ENCODE measurements at places on chromosomes 11 and 22.
A peak's percentile ranks its signal among the peaks of the same experiment; 100 is the strongest.

DNA sequence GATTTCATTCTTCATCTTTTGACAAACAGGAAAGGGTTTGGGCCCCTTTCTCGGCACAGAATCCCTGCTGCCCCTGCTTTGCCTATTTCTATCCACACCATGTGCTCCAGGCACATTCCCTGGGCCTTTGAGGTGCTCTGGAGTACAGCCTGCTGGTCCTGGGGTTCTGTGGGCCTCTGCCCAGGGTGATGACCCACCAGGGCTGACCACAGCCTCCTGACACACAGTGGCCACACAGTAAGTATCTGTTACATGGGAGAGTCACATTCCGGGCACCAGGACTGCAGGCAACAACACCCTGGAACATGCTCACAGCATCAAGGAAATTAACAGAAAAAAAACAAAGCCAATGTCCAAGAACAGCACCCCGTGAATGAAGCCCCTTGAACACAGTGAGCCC is 39.1 kb downstream of the SCUBE2 start:
- DNase-seq = no peak

DNA sequence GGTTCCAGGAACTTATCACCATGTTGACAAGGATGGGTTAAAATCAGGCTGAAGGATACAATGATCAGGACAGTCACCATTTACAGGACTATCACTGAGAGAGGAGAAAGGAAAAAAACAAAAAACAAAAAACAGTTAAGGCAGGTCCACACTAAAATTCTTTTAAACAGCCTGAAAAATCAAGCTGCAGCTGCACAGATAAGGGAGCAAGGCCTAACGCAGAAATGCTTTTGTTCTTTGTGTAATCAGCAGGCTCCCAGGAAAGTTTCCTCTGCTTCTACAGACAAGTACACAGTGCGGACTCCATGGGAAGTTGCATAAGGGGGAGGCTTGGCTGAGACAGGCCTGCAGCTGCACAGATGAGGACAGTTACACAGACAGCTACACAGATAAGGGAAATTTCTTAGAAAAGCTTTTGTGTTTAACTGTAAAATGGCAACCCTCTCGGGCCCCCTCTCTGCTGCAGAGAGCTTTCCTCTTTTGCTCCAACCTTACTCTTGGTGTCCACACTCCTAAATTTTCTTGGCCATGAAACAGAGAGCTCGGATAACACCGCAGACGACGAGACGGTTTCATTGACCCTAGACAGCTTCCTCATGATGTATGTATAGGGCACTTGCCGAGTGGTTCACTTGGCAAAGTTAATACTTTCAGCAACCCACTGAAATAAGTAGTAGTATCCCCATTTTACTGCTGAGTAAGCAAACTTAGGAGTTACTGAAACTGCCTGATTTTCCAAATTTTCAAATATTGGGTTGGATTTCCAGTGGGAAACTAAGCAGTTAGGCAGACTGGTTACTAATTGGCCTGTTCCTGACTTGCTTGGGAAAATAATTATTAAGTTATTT is 45.5 kb downstream of the PIWIL3 start:
- peak; percentile 9 for DNase-seq

GRCh38 chr11:70646272-70647049 is 248.1 kb downstream of the CTTN start:
- no peak for DNase-seq

DNA sequence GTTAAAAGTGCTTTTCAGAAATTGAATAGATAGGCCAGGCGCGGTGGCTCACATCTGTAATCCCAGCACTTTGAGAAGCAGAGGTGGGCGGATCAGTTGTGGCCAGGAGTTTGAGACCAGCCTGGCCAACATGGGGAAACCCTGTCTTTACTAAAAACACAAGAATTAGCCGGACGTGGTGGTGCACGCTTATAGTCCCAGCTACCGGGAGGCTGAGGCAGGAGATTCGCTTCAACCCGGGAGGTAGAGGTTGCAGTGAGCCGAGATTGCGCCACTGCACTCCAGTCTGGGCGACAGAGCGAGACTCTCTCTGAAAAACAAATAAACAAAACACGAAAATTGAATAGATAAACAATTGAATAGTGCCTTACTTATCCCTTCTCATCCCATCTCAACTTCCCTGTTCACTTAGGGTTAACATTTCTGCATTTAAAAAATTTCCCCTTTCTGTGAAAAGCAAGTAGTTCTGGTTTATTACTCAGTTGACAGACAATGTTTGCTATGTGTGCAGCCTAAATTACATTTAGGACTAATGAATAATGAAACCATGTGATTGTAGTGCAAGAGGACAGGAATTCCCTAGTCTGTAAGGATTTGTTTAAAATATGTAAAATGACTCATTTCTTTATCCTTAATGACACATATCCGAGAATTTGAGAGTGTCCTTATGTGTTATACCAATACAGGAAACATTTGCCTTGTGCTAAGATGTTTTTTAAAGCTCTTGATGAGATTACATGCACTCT is 6.0 kb downstream of the RNF169 start:
- peak; percentile 95 for DNase-seq

DNA sequence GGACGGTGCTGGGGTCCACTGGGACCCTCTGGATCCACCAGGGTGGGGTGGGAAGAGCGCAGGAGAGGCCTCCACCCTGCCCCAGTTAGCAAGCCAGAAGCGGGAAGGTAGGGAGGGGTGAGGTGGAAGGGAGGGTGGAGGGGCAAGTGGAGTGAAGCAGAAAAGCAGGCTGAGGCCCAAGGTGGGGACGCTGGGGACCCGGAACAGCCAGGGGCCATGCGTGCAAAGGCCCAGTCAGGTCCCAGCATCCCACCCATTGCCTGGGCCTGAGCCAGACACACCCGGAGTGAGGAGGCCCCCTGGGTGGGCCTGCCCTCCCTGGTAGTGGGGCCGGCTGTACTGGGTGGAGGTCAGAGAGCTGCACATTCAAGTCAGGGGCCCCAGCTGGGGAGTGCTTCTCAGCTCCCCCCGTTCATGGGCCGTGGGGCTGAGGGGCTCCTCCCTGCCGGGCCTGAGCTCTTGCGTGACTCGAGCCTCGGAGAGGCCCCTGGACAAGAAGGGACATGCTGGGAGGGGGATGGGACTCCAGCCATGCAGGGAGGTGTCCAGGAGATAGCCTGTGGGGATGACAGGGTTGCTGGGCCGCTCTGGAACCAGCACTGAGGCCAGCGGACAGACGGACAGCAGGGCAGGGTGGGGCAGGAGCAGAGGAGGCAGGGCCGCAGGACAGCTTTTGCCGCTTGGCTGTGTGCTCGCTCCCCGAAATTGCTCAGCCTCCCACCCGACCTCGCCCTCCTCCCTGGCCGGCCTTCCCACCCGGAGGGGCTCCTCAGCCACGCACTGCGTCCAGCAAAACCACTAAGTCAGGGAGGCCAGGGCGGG is 7.7 kb downstream of the TNNT3 start:
- no peak for DNase-seq
